ENCODE measurements at places on chromosomes 16 and 17.

- peaks cover 32% of the 10 kb centered on the region for H3K4me1 ChIP-seq
- DNase-seq, result no peak
- H3K27me3 ChIP-seq, result no peaks in the 10 kb centered on the region
- H3K36me3 ChIP-seq, result no peaks in the 10 kb centered on the region
- no peak overlapping the region for H3K4me3 ChIP-seq
Observed at GRCh38 chr17:40542558-40543411, 22.5 kb downstream of the CCR7 start.

GRCh38 chr16:88170528-88170991 lies 212.2 kb upstream of the ZNF469 start:
- peaks cover 2% of the 10 kb centered on the region for H3K27me3 ChIP-seq
- no peak overlapping the region for H3K4me3 ChIP-seq
- H3K4me1 ChIP-seq, result peaks cover 4% of the 10 kb centered on the region
- no peak for DNase-seq
- H3K36me3 ChIP-seq, result peaks cover 3% of the 10 kb centered on the region
- H3K27ac ChIP-seq, result no peak overlapping the region

GRCh38 chr17:4789701-4789950 lies 862 bp downstream of the GLTPD2 start:
- no peak overlapping the region for H3K27ac ChIP-seq
- H3K4me1 ChIP-seq, result peaks cover 17% of the 10 kb centered on the region
- DNase-seq, result no peak
- H3K4me3 ChIP-seq, result peak overlapping the region; percentile 85
- H3K27me3 ChIP-seq, result peaks cover 39% of the 10 kb centered on the region

GRCh38 chr17:36861531-36861930 lies 75.7 kb upstream of the LHX1 start:
- H3K4me1 ChIP-seq, result no peaks in the 10 kb centered on the region
- H3K36me3 ChIP-seq, result no peaks in the 10 kb centered on the region
- DNase-seq, result no peak
- peaks cover 4% of the 10 kb centered on the region for H3K27me3 ChIP-seq

- H3K27me3 ChIP-seq, result peaks cover 2% of the 10 kb centered on the region
- peaks cover 13% of the 10 kb centered on the region for H3K4me1 ChIP-seq
- peak; percentile 94 for DNase-seq
Observed at GRCh38 chr17:8153957-8154607, 1.9 kb upstream of the PER1 start.

- no peaks in the 10 kb centered on the region for H3K4me1 ChIP-seq
- H3K27me3 ChIP-seq, result no peaks in the 10 kb centered on the region
- no peaks in the 10 kb centered on the region for H3K36me3 ChIP-seq
- DNase-seq, result no peak
- no peak overlapping the region for H3K27ac ChIP-seq
Observed at GRCh38 chr16:88420496-88420895, 32.6 kb upstream of the ZFPM1 start.

- H3K27ac ChIP-seq, result no peak overlapping the region
- H3K36me3 ChIP-seq, result no peaks in the 10 kb centered on the region
- DNase-seq, result no peak
- H3K27me3 ChIP-seq, result peaks cover 17% of the 10 kb centered on the region
- no peak overlapping the region for H3K4me3 ChIP-seq
Observed at GRCh38 chr17:20114466-20114865, 105.3 kb downstream of the SPECC1 start.

DNA sequence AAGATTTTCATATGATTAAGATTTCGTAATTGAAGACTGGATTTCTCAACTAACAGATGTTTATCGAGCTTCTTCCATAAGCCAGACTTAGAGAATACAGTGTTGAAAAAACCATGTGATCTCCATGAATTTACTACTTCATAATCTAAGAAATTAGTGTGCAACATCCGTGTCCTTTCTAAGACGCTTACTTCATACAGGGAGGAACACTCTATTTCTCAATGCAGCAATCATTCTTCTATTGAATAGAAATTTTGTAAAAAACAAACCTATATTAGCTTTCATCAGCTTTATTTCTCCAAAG lies 946.3 kb downstream of the KCNJ2 start:
- H3K27ac ChIP-seq, result no peak overlapping the region
- no peaks in the 10 kb centered on the region for H3K36me3 ChIP-seq
- H3K4me1 ChIP-seq, result peaks cover 33% of the 10 kb centered on the region
- H3K4me3 ChIP-seq, result no peak overlapping the region

GRCh38 chr17:55540414-55541091 lies 29.3 kb upstream of the SMIM36 start:
- no peak overlapping the region for H3K4me3 ChIP-seq
- no peak overlapping the region for H3K27ac ChIP-seq
- no peaks in the 10 kb centered on the region for H3K27me3 ChIP-seq
- no peaks in the 10 kb centered on the region for H3K36me3 ChIP-seq
- H3K4me1 ChIP-seq, result no peaks in the 10 kb centered on the region

- no peaks in the 10 kb centered on the region for H3K36me3 ChIP-seq
- H3K4me3 ChIP-seq, result peak overlapping the region; percentile 12
Observed at GRCh38 chr17:44840936-44841335, 6.7 kb upstream of the HIGD1B start.

DNA sequence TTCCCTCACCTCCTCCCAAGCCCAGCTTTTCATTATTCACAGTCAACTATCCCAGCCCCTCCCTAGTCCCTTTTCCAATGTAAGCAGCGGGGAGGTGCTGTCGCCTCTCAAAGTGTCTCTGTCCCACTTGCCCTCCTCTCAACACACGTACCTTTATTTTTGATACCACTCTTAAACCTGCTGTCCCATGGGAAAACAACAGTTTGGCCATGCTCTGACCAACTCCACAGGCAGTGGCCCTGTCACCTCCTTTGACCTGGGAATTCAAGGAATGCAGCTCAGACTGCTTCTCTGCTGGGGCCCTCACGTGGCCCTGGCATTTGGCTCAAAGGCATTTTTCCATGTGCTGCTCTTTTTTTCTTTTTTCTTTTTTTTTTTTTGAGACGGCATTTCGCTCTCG lies 4.2 kb downstream of the LYRM9 start:
- peak overlapping the region; percentile 57 for H3K27ac ChIP-seq
- peaks cover 32% of the 10 kb centered on the region for H3K4me1 ChIP-seq
- no peaks in the 10 kb centered on the region for H3K36me3 ChIP-seq

- DNase-seq, result no peak
- H3K27ac ChIP-seq, result no peak overlapping the region
- no peak overlapping the region for H3K4me3 ChIP-seq
- H3K27me3 ChIP-seq, result peaks cover 56% of the 10 kb centered on the region
- peaks cover 11% of the 10 kb centered on the region for H3K4me1 ChIP-seq
- H3K36me3 ChIP-seq, result no peaks in the 10 kb centered on the region
Observed at GRCh38 chr17:74862919-74863318, 3.2 kb upstream of the GRIN2C start.

DNA sequence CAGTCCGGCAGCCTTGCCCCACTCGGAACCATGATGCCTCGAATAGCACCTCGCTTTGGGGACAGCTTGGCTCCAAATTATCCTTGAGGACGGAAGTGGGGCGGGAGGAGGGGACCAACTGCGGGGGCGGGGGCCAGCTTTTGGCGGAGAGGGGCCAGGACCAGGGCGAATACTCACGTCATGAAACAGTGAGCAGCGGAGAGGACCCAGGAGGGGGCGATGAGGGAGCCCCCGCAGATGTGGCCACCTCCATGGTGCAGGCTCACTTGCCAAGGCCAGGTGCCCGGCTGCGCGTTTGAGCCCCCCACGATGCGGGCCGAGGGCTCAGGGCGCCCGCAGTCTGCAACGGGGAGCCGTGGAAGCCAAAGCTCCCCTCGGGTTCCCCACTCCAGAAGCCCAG lies 970 bp downstream of the PRSS36 start:
- peaks cover 51% of the 10 kb centered on the region for H3K27me3 ChIP-seq
- no peak for DNase-seq
- no peak overlapping the region for H3K4me3 ChIP-seq

- no peak for DNase-seq
- H3K27ac ChIP-seq, result no peak overlapping the region
- H3K4me1 ChIP-seq, result no peaks in the 10 kb centered on the region
- H3K27me3 ChIP-seq, result no peaks in the 10 kb centered on the region
- H3K36me3 ChIP-seq, result peaks cover 3% of the 10 kb centered on the region
Observed at GRCh38 chr16:88069397-88070168, 118.3 kb downstream of the BANP start.

GRCh38 chr16:27310576-27311447 lies 3.0 kb upstream of the IL4R start:
- DNase-seq, result no peak
- peaks cover 9% of the 10 kb centered on the region for H3K4me1 ChIP-seq
- no peak overlapping the region for H3K27ac ChIP-seq
- no peak overlapping the region for H3K4me3 ChIP-seq
- peaks cover 45% of the 10 kb centered on the region for H3K27me3 ChIP-seq

GRCh38 chr17:78919861-78920450 lies 5.2 kb downstream of the TIMP2 start:
- H3K27ac ChIP-seq, result no peak overlapping the region
- peak overlapping the region; percentile 36 for H3K4me3 ChIP-seq
- H3K4me1 ChIP-seq, result peaks cover 62% of the 10 kb centered on the region
- no peak for DNase-seq
- H3K36me3 ChIP-seq, result no peaks in the 10 kb centered on the region

DNA sequence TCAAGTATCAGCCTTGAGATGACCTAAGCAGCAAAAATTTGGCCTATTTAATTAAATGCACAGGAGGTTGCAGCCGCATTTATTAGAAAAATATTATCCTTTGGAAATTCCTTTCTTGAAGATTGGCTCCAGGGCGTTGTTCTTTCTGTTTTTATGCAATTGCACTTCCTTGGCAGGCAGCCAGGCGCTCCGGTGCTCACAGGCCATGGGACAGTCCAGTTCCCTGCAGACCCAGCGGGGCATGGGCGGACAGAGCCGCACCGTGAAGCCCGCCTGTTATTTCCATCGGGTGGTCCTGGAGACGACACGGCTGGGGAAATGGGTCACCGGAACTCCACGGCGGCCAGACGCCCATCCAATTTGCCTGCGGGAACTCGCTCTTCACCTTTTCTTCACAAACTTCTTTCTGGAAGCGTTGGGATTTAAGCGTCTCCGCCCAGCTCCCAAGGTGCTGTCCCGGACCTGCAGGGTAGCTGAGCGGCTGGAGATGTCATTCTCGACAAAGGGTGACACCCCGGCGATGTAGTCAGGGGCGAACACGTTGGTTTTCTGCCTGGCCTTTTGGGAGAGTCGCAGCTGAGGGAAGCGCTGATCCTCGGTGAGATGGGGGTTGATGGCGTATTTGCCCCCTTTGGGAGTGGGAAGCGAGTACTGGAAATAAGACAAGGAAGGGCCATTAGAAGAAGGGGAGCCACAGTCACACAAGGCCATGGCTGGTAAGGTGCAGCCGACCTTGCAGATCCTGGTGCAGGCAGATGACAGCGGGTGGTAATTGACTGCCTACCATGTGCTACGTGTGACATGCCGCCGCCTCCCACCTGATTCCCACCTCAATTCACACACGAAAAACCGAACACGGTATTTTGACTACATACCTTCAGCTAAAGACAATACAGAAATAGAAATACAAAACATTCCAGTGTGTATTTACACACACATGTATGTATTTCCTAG lies 12.5 kb downstream of the NOB1 start:
- no peak overlapping the region for H3K27ac ChIP-seq
- no peak for DNase-seq
- peaks cover 12% of the 10 kb centered on the region for H3K36me3 ChIP-seq
- no peaks in the 10 kb centered on the region for H3K4me1 ChIP-seq

- DNase-seq, result peak; percentile 45
- peak overlapping the region; percentile 29 for H3K4me3 ChIP-seq
- no peak overlapping the region for H3K27ac ChIP-seq
- peaks cover 22% of the 10 kb centered on the region for H3K4me1 ChIP-seq
- peaks cover 98% of the 10 kb centered on the region for H3K27me3 ChIP-seq
Observed at GRCh38 chr16:3175157-3176093, 12.6 kb upstream of the OR1F1 start.

- no peaks in the 10 kb centered on the region for H3K36me3 ChIP-seq
- H3K27ac ChIP-seq, result no peak overlapping the region
- no peak overlapping the region for H3K4me3 ChIP-seq
- H3K27me3 ChIP-seq, result peaks cover 43% of the 10 kb centered on the region
Observed at GRCh38 chr16:24507959-24508480, 31.3 kb upstream of the RBBP6 start.
